Esophagus squamous epithelium (tissue), 5 donors: ENCODE measurements at places on chromosomes 5 and 9.

DNA sequence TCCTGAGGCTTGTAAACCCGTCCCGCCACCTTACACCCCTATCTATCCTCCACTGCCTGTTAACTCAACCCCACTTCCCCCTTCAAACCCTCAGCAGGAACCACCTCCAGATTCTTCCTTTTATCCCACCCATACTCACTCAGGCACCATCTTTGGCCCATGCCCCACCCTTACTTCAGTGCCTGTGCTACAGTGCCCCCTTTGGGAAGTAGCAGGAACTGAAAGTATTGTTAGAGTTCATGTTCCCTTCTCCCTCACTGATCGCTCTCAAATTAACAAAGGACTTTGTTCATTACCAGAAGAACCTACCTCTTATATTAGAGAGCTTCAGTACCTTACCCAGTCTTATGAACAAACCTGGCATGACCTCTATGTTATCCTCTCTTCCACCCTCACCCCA, 92.2 kb upstream of the MOCS2 start:
- no peak for DNase-seq

- no peak for DNase-seq
These were observed 732 bp downstream of the SNAPC3 start for GRCh38 chr9:15423231-15423985.

GRCh38 chr5:14142202-14142826, 828 bp upstream of the TRIO start:
- DNase-seq: no peak

- no peak for DNase-seq
These were observed 15.2 kb downstream of the GBGT1 start for GRCh38 chr9:133148199-133149129.

DNA sequence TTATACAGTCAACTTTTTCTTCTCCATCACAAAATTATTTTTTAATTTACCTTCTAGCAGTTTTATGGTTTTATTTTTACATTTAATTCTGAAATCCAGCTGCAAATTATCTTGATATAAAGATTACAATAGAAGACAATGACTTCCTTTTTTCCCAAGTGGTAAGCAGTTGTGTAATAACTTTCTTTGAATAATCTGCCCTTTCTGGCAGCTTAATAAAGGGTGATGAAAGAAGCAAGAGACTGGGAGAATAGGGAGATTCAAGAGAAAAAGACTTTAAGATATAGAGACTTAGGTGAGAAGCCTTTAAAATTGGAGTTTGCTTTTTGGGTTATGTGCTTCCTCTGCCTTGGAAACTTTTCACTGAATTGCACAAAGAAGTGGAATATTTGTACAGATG, 100.4 kb upstream of the FREM1 start:
- DNase-seq: no peak

GRCh38 chr9:110126499-110126941, 81.4 kb downstream of the C9orf152 start:
- no peak for DNase-seq

- DNase-seq: no peak
These were observed 239.3 kb upstream of the GRIN3A start for GRCh38 chr9:101977614-101978210.

- no peak for DNase-seq
These were observed 63.3 kb downstream of the CAVIN4 start for GRCh38 chr9:100641166-100641565.

DNA sequence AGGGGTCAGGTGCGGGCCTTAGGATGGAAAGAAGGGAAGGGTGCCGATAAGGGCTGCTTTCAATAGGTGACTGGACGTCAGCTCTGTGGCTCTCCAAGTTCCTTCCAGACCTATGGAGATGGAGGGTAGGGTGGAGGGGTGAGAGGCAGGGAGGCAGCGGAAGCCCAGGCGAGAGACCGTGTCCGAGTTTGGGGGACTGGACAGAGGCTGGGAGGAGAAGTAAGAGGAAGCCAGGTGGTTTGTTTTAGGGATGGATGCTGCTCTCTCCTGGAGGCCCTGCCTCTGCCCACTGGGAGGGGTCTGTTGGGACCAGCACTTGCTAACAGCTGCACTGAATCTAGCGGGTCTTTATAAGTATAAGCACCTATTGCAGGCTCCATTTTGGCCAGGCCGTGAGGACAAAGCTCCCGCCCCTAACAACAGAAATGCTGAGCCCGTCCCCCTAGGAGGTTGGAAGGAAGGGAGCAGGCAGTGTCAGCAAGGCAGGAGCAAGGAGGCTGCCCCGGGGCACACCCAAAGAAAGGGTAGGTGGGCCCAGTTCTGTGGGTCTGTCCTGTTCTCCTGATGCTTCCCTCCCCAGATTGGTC, 167.5 kb downstream of the DAB2IP start:
- DNase-seq: no peak

DNA sequence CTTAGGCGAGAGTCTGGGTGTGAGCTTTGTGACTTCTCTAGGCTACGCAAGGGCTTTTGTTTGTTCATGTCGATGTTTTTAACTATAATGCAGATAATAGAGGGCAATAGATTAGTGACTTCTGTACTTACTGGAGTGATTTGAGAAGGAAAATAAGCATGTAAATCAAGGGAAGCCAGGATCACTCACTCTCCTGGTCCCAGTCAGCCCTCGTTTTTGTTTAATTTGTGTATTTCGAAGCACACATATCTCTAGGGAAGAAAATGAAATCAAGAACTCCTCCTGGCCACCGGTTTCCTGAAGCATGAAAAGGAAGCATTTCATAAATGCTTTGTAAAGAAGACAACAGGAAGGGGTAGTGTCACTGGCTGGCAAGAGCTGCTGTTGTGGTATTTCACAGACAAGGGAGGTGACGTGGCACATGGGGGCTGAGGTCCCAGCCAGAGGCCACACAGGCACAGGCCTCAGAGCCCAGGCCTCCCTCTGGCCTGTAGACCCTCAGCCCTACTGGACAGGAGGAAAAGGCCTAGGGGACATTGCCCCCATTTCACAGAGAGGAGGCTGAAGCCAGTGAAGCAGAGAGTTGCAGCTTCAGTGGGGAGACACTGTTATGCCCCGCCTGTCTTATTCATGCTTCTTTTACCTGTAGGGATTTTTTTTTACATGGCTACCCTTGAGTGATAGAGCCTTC, 34.1 kb downstream of the IRF1 start:
- DNase-seq: no peak

GRCh38 chr5:120533581-120533980, 69.5 kb downstream of the PRR16 start:
- DNase-seq: no peak

- DNase-seq: no peak
These were observed 63.8 kb downstream of the C5orf15 start for GRCh38 chr5:133904641-133905040.

DNA sequence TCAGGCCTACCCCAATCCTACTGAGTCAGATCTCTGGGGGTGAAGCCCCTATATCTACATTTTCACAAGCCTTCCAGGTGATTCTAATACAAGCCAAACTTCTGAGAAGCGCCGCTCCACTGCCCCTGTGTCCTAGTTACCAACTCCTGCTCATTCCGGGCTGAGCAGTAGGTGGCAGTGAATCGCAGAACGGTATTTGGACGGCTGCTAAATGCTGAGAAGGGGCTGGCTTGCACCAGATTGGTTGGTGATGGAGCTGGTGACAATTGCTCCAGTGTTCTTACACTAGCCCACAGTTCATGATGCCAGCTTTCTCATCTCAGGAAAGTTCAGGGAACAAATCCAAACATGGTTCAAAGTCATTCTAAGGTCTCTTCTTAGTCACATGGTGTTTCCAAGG, 31.1 kb upstream of the FGF1 start:
- DNase-seq: no peak

DNA sequence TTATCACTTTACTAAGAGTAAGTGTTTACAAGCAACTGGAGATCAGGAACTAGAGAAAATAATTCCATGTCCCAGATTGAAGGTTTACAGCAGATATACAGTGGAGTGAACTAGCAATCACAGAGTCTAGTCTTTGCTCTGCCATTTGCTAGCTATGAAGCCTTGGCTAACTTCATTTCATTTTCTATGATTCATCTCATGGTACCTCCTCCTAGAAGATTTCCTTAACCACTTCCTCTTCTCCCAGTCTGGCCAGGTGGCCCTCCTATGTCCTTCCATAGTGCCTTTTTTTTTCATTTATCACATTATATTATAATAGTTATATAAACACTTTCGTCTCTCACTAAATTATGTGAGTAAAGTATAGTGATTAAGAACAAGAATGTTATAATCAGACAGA, 52.1 kb downstream of the GRIA1 start:
- DNase-seq: no peak

GRCh38 chr5:120255214-120255613, 208.9 kb upstream of the PRR16 start:
- DNase-seq: no peak

DNA sequence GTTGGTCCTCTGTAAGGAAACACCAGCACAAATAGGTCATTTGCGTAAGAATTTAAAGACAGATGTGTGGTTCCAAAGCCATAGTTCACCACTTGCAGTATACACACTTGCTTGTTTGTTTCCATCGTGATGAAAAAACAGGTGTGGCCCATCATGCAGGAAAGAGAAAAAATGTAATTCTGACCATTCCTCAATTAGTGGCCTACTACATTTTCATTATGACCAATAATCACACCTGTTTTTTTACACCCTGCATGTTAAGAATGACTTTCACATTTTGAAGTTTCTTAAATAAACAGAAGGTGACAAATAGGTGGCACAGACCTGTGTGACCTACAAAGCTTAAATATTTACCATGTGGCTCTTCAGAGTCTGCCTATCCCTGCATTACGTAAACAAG, 2.2 kb upstream of the ICE1 start:
- DNase-seq: no peak

- no peak for DNase-seq
These were observed 260.9 kb upstream of the TUSC1 start for GRCh38 chr9:25939126-25939525.

GRCh38 chr9:36779582-36779981, 206.9 kb downstream of the MELK start:
- no peak for DNase-seq

DNA sequence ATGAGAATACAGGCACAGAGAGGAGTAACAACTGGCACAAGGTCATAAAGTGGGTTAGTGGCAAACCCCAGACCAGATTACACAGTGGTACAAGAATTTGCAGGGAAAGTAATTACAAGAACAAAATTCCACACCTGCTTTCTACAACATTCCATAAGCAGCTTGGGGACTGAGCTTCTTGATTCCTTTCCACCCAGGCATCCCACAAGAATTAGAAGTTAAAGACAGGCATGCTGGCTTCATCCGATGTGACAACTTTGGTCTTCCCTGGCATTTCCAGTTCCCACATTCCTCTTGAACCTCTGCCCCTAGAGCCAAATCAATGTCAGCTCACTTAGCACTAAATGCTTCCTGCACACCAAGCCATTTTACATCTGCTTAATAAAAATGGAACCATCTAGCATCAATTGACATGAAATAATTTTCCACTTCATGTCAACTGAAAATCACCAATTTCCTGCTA, 435.8 kb upstream of the PAPPA start:
- no peak for DNase-seq

GRCh38 chr9:114437401-114437893, 49.7 kb upstream of the AKNA start:
- DNase-seq: no peak

DNA sequence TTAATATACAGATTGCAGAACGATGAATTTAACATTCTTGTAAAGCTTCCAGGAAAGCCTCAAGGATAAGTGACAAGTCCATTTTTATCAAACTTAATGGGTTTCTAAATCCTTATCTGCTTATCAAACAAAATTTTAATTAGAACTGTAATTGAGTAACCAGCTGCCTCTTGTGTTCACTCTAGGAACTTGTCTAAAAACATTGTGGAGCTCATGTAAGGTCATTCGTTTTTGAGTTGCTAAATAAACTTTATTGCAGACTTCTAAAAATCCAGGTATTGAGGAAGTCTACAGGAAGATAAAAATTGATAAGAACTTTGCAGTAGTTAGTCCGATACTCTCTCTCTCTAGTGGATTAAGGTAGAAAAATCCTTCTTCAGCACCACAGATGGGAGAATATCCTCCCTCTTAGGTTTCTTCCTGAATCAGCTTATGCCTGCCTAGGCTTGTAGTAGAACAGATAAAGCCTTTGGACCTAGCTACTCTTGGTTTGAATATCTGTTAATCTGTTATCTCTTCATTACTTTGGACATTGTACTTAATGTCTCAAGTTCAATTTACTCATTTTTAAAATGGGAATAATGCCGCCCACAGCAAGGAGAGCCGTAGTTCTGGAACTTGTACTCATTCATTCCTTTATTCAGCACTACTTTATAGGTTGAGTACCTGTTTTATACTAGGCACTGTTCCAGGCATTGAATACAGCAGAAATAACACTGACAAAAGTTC, 60.0 kb upstream of the DHFR start:
- no peak for DNase-seq

- no peak for DNase-seq
These were observed 3.6 kb downstream of the NEURL1B start for GRCh38 chr5:172644711-172645110.

DNA sequence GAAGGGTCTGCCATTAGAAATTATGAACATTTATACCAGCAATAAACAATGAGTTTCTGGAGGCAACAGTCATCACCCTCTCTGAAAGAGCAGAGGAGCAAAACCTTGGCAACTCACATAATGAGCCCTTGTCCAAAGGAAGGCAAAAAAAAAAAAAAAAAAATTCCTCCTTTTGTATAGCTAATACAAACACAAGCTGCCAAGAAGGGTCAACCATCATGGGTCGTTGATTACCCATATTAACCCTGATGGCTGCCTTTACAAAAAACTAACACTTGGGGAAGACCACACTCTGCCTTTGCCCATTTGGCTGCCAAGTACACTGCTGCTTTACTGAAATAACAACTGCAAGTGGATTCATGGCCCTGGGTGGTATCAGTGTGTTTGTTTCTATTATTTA, 272.7 kb downstream of the ADAMTSL1 start:
- DNase-seq: no peak

DNA sequence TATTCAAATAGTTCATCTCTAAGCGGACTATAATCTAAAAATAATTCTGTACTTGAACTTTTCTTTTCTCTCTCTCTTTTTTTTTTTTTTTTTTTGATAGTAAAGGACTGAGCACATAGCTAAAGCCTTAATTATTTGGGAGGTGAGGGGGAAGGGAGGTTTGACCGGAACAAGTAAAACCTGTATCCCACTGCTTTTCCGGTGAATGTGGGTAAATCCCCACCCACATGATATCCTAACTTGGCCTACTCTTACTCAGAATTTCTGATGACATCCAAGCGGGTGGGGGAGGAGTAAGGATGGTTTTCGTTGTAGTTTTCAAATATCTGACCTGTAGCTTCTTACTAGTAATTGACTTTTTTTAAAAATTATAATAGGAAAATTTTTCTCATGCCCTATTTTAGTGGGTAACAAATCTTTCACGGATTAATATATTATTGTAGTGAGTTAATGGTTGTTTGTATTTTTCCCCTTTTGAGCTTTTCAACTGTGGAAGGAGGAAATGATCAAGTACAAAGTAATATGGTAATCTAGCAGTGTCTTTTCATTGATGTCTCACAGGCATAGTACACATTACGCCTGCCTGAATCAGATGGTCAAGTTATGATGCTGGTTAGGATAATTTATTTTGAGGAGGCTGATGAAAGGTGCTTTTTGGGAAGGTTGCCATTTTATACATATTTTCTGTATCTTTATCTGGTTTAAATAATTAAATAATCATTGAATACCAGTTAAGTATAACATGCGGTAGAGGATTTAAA, 2.2 kb upstream of the ELL2 start:
- DNase-seq: no peak

GRCh38 chr9:87401681-87402080, 96.0 kb upstream of the DAPK1 start:
- DNase-seq: no peak

- DNase-seq: no peak
These were observed 221.7 kb downstream of the ZNF608 start for GRCh38 chr5:124524552-124525232.
